ENCODE measurements at places on chromosomes 1 and 21. TPM values are rescaled to one million over a fixed set of nuclear protein-coding genes. Genes with fewer than 3 reads are reported as not detected.

PROX1 gene
- 0.93 TPM for polyA plus RNA-seq

PTPN22 gene
- polyA plus RNA-seq, result 0.15 TPM

C8B gene
- polyA plus RNA-seq, result not detected

DMBX1 gene
- polyA plus RNA-seq, result not detected

CYP4Z1 gene
- 0.09 TPM for polyA plus RNA-seq

GRCh38 chr1:107479865-107480350, 339.1 kb downstream of the NTNG1 start:
- DNase-seq, result no peak

GRCh38 chr1:44112486-44112885, 6.1 kb upstream of the KLF17 start:
- no peak for DNase-seq

DNA sequence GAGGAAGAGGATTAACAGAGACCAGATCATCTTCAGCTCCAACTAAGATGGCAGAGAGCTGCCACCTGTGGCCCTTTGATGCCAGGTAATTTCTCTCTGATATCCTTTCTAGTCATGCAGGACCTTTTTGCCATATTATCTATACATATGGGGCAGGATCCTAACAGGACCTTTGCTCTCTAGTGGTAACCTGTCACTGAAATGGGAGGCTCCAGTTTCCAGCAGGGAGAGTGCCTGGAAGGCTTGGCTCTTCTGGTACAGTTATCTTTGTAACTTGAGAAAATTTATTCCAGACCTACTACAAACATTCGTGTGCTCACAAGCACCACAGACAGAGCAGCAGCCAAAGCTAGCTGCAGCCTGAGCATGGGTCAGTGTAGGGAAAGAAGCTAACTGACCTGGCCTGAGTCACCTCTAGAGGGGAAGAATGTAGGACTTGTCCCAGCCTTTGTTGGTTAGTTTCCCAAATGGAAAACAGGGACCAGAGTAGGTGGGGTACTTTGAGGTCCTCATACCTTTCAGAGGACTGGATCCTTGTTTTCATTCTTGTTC, 86.5 kb upstream of the MACF1 start:
- no peak for DNase-seq

DNA sequence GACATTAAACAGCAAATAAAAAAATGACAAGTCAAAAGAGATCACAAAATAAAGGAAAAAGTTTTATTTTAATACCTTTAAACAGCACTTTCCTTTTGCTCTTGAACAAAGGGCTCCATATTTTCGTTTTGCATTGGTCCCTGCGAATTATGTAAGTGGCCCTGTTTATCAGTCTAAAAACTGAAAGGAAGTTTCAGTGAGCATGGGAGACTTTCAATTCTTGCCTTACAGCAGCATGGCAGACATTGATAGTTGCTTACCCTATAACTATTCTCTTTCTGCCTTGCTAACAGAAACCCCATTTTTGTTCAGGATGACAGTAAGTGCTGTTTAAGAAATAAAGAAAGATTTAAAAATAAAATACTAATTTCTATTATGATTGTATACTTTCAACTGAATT, 5.2 kb upstream of the SH3GLB1 start:
- no peak for DNase-seq

GRCh38 chr1:100773444-100773843, 53.9 kb downstream of the VCAM1 start:
- no peak for DNase-seq

DNA sequence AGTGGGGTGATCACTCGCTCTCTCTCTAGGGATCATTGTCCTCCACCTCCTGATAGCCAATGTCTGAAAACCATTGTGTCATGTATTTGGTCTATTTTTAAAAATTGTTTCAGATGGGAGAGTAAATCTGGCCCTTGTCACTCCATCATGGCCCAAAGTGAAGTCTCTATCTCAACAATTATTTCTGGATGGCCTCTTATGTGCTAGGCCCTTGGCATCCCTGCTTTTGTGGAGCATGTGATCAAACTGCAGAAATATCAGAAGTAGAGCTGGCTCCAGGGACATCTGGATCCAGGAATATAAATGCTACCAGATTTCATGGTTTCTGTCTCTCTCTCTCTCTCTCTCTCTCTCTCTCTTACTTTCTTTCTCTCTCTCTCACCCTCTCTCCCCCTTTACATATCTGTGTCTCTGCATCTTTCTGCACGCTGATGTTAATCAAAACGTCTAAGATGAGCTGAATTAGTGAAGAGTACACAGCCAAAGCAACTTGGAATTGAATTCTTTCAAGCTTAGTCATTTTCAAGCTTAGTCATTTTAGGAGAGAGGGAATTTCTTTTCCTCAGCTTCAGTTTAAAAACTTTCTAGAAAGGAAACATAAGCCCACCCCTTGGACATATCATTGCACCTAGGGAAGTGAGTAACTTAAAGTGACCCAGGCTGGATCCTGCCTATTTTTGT, 47.4 kb upstream of the DOCK7 start:
- DNase-seq, result no peak

- DNase-seq, result no peak
Measured at GRCh38 chr1:151435174-151435573, 24.1 kb downstream of the POGZ start.

DNA sequence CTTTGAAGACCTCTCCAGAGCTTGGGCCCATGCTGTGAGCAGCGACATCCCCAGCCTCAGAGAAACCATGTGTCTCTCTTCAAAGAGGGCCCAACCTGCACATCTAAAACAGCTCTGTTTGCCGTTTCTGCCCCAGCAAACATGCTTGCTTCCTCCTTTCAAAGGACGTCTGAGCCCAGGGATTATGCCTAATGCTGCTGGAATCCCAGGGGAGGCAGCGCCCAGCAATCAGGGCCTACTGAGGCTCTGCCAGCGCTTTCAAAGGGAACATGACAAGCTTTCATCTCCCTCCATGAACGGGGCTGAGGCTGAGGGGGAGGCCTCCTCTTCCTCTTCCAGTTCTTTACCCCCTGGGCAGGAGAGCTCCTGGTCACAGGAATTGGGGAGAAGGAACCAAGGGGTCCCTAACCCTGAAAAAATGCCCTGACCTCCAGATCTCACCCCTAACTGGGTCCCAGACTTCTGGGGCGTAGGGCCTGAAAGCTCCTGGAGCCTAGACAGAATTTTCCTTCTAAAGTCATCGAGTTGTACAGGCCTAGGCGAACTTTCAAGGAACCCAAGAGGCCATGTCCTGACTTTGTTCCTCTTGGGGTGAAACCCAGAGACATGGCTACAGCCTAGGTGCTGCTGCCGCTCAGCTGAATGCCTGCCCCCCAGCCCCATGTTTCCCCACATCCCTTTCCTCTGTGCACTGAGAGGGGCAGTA, 13.4 kb upstream of the ASCL5 start:
- DNase-seq, result no peak

DNA sequence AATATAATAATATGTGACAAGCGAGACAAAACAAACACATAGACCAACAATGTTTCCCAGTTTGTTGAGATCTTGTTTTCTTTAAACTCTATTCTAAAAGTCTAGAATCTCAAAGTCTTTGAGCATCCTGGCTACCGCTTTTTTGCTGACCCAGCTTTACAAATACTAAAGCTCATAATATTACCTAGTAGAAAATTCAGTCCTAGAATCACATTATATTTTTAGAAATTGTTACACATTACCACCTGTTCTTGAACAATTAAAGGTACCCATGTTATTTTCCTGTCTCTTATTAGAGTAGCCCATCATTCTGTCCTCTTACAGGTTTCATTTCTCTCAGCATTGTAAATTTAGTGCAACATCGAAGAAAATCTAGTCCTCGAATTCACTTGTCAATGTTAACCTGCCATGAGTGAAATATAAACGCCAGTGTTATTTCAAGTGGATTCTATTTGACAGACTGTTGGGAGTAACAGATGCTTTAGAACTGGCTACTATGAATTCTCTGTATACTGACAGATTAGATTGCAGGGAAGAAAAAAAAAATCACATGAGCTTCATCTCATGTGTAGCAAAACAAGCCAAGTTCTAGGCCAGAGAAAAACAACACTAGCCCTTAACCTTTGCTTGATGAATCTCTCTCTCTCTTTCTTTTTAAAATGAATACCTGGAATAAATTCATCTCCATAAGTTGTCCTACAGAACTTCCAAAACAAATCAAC, 851.2 kb upstream of the ADAMTS5 start:
- no peak for DNase-seq

DNA sequence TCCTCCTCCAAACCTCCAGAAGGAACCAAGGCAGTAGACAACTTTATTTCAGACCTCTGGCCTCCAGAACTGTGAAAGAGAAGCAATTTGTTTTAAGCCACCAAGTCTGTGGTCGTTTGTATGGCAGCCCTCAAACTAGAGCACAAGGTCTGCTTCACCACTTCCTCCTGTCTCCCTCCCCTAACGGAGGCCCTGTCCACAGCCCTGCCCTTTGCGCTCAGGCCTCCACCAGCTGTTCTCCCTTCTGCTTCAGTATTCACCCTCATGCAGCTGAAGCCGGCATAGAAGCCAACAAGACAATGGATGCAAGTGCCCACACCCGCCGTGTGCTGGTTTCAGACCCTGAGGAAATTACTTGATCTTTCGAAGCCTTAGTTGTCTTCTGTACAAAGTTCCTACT, 364.1 kb downstream of the HHAT start:
- DNase-seq, result no peak

DNA sequence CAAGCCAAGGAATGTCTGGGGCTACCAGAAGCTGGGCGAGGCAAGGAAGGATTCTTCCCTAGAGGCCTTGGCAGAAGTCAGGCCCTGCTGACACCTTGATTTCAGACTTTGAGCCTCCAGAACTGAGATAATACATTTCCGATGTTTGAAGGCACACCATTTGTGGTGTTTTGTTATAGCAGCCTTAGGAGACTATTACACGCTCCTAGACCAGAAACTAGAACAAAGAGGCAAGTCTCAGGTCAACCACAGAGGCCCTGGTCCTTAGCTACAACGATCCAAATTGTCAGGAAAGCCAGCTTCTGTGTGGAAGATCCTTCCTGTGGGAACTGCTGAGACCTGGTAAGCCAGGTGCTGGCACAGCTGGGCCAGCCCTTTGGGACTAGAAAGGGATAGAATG, 19.7 kb upstream of the AHCTF1 start:
- DNase-seq, result no peak

GRCh38 chr21:44379991-44380865, 26.8 kb downstream of the TRPM2 start:
- DNase-seq, result peak; percentile 27

DNA sequence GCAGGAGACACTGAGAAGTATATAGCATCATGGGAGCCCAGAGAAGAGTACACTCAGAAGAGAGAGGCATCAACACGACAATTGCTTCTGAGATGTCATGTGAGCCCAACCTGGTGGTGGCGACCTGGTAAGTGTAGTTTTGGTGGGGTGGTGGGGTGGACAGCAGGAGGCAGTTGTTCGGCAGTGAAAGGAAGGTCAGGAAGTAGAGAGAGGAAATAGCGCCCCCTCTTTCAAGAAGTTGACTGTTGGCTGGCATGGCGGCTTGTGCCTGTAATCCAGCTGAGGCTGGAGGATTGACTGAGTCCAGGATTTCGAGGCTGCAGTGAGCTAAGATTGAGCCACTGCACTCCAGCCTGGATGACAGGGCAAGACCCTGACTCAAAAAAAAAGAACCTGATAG, 12.6 kb downstream of the RSPO1 start:
- DNase-seq, result no peak

DNA sequence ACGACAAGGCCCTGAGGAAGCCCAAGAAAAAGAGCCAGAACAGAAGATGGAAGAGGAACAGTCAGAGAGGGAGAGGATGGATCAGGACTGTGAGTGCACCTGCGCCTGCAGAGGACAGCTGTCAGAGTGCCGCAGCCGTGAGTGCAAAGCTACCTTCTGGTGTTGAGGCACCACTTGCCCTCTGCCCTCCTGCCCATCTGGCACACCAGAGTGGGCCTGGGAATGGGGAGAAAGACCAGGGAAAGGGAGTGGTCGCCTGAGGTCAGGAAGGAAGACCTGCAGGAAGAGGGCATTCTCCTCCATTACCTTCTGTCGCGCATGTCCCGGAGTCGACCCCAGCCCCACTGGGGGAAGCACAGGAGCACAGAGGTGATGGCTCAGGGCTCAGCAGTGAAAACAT, 26.2 kb downstream of the VASH2 start:
- DNase-seq, result no peak

DNA sequence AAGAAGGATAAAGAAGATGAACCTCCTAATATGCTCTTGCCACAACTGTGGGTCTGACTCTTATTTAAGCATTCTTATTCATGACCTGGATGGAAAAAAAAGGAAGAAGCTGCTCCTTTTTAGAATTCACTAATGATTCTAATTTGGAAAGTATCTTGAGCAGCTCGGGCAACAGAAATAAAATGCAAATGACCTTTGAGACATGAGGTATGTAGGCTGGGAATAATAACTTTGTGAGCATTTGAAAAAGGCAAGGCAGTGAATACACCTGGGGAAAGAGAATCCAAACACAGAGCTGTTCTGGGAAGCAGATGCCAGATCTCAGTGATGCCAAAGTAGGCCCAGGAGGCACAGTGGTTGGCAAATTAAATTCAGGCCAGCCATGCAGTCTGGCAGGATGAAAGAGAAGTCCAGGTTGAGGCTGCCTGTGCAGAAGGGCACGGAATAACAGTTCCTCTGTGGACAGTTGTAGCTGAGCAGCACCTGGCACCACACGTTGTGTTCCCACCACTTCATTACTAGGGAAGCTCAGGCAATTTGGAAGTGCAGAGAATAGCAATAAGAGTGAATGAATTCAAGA, 320.8 kb upstream of the ST6GALNAC5 start:
- no peak for DNase-seq

DNA sequence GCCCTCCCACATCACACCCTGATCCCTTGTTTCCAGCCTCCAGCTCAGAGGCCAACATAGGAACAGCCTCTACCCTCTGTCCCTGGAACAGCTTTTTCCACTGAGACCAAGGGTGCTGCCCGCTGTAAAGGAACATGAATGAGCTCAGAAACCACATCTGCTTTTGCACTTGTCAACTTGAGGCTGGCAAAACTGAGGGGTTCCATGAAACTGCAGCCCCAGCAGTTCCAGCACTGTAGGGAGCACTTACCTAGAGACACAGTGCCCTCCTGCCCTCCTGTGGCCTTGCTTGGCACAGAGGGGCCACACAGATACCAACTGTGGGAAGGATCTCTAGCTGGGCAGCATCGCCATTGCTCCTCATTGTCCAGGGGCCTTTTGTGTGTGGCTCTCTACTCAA, 51.7 kb downstream of the ITPKB start:
- DNase-seq, result no peak

DNA sequence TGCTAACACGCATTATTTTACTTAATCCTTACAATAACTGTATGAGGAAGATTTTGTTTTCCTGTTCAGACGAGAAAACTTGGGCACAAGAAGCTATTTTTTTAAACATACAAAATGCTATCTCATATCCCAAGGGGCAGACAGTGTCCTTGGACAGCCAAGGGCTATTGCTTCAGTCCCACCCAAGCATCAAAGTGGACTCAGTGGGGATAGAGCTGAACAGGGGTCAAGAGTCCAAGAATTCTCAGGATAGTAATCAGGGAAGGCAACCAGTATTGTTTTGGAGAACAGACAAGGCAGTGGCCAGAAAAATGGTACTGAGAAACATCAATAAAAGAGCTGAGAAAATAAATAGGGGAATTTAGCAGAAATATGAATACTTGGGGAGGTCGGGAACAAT, 465.7 kb downstream of the PLPP3 start:
- DNase-seq, result no peak

Data from psoas muscle (tissue), 8 donors.